ENCODE measurements at places on chromosomes 11 and 22.

DNA sequence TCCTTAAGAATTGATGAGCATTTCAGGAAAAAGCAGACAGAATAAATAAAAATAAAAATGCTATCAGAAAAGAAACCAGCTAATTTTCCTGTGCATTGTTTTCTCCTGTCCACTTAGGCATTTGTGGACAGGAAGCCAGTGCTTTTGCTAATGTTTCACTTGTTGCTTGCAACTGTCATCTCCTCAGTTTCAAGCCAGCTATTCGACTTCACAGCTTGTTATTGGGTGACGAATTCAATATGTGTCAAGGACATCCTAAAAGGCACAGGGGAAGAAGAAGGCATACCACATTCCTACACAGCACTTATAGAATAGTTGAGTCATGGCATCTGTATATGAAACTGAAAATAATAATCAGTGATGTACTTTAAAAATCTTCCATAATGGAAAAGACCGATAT lies 530.6 kb upstream of the KIRREL3 start:
- DNase-seq: no peak

- no peak for DNase-seq
Measured at GRCh38 chr11:35363854-35364780, 55.2 kb downstream of the SLC1A2 start.

DNA sequence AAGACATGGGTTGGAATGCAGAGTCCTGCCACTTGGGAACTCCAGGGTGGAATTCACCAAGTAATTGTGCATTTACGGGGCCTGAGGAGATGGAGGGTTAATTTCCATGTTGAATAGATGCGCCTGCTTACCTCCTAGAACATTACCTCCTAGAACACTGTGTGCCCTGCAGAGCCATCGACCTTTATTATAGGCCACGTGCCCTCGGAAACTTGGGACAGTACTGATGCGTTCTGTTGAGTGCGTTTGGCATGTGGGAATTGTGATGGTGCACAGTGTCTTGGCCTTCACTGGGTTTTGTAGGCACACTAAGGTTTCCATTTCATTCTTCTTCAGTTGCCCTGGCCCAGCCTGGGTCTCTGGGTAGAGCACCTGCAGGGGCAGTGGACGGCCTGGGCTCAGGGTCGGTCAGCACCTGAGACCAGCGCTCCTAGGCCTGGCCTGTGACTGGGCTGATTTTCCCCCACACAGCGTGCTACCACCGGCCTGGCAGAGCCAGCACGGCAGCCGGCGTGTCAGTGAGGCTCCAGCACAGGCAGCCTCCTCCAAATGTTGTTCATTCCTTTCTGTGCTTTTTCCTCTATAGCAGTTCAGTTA lies 12.7 kb downstream of the TRMU start:
- DNase-seq: no peak

DNA sequence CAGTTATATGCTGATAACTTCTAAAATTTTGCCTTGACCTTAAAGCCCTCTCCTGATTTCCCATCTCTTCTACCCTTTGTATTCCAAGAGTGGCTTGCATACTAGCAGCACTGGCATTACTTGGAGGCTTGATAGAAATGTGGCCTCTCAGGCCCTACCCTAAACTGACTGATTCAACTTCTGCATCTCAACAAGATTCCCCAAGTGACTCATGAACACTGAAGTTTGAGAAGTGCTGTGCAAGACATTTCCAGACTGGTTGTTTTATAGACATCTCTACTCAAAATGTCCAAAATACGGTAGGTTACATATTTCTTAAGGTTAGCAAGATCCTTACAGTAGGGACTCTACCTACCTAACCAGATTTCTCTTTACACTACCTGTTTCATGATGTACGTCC lies 48.6 kb downstream of the SESN3 start:
- DNase-seq: no peak

DNA sequence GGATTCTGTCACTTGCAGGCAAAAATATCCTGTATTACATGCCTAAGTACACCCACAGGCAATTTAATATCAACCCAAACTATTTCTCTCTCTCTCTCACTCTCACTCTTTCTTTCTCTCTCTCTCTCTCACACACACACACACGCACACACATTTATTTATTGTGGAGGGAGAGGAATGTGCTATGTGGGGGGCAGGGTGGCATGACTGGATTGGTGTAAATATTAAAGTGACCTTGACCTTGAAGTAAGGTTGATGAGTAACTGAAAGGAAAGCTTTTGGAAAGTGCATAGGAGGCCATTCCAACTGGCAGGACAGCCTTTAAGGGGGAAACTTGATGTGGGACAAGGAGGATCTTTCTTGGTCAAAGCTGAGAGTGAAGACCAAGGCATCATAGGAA lies 589.7 kb upstream of the KIRREL3 start:
- DNase-seq: no peak

GRCh38 chr11:8694137-8694536 lies 11.5 kb downstream of the RPL27A start:
- DNase-seq: no peak

DNA sequence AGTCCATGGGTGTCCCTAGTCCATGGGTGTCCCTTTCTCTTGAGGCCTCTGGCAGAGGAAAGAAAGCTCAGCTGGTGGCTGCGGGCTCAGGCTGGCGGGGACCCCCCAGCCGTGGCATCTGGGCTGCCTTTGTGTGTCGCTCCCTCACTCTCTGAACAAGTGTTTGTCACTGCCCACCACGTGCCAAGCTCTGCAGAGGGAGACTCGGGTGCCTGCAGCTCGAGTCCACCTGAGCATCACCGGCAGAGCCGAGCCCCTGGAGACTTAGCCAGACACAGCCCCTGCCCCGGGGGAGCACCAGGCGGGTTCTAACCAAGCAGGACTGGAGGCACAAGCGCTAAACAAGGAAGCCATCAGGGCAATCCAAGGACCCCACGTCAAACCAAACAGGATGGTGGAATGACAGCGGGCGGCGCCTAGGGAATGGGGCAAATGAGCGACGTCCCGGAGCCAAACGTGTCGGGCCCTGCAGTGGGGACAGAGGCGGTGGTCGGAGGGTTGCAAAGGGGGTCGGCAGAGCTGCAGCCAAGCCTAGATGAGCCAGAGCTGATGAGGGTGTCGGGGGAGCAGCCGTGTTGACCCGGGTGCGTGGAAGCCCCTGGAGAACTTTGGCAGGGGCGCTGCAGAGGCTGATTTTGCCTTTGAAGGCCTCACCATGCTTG lies 2.1 kb upstream of the GRAMD4 start:
- DNase-seq: no peak

DNA sequence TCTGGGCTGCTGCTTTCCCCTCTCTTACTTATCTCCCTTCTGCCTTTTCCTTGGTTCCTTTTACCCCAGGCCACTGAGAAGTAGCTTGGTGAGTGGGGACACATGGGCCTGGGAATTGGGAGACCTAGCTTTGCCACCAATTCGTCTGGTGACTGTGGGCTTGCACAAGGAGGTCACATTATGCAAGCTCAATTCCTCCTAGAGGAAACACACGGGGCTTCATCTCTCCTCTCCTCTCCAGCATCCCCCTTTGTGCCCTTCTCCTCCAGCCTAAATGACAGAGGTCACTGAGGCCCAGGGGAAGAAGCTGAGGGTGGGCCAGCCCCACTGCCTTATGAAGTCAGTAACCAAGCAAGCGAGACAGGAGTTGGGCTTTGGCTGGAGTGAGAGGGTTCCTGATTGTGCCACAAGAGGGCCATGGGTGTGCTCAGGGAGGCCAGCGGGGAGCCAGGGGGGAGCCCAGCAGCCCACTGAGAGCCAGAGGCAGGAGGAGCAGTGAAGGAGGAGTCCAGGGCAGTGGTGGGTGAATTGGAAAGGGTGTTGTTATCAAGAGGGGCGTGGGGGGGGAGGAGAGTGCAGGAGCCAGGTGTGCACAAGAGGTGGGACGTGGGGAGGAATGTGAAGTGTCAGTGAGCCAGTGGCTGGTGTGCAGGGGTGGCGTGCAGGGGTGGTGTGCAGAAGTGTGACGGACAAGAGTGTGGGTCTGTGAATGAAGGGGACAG lies 2.0 kb downstream of the CLCF1 start:
- DNase-seq: no peak

- no peak for DNase-seq
Measured at GRCh38 chr11:28738549-28738948, 630.4 kb downstream of the METTL15 start.

GRCh38 chr11:130600616-130601015 lies 152.2 kb downstream of the ADAMTS15 start:
- no peak for DNase-seq

DNA sequence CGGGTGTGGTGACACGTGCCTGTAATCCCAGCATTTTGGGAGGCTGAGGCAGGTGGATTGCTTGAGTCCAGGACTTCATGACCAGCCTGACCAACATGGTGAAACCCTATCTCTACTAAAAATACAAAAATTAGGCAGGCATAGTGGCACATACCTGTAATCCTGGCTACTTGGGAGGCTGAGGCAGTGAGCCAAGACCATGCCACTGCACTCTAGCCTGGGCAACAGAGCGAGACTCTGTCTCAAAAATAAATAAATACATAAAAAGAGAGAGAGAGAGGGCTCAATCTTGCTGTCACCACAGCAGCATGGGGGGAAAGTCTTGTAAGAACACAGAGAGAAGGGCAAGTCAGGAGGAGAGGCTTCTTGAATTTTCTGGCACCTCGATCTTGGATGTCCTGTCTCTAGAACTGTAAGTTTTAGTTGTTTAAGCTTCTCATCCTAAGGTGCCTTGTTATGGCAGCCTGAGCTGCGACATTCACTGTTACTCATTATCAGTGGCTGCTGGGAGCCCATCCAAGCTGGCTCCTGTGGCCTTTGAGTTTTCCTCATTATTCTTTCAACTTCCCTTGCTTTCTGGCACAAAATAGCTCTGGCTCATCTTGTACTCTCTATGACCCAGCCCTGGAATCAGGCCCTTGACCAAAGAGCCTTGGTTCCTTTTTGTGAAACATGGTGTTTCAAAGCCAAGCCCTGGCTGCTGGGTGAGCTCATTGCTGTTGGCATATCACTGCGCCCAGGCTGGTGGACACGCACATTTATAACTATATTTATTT lies 8.0 kb upstream of the PSMC3 start:
- DNase-seq: no peak

- DNase-seq: peak; percentile 67
Measured at GRCh38 chr11:61332281-61332796, 566 bp downstream of the DDB1 start.

- DNase-seq: no peak
Measured at GRCh38 chr11:76512851-76513653, 68.2 kb downstream of the EMSY start.

- no peak for DNase-seq
Measured at GRCh38 chr11:13010749-13011465, 1.8 kb downstream of the RASSF10 start.

DNA sequence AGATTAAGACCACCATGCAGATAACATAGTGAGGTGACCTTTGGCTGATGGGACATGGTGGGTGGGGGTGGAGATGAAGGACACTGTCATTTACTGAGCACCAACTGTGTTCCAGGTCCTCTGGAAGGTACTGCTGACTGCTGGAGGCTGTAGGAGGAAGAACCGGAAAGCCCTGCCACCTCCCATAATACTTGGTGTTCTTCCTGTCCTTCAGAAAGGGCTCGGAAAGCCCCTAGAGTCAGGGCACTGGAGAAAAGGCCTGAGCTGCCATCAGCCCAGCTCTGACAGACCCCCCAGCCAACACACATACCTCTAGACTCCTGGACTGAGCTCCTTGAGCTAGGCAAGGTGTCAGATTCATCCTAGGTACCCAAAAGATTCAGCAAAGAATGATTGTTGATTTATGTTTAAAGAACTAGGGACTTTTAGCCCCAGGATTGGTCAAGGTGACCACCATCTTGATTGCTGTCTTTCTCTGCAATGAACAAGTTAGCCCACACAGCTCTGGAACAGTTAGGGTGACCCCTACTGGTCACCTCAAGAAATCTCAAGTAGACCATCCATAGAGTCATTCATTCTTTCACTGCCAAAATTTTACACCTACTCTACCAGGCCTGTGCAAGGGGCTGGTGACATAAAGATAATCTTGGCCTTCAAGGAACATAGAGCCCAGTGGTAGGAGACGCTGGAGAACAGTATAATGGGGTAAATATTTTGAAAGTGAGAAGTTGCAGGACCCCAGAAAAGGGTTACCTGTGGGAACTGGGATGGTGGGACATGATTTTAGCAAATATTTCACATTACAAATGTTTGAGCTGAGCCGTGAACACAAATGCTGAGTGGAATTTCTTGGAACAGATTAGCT lies 39.4 kb downstream of the IRAG1 start:
- no peak for DNase-seq

DNA sequence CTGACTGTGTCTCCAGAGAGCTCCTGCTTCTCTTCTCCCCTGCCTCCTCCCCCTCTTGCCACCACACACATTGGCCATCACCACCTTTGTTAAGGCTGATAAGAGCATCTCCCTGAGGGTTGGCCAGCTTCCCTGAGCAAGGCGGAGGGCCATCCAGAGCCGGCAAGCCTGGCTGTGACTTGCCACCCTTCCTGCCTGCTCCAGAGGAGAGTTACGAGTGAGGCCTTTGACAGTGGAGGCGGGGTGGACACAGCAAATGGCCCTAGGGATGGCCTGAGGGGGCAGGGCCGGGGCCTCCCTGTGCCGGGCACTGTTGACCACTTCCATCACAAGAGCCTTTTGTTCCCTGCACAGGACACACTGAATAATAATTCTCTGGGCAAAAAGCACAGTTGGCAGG lies 5.4 kb downstream of the FREY1 start:
- no peak for DNase-seq

DNA sequence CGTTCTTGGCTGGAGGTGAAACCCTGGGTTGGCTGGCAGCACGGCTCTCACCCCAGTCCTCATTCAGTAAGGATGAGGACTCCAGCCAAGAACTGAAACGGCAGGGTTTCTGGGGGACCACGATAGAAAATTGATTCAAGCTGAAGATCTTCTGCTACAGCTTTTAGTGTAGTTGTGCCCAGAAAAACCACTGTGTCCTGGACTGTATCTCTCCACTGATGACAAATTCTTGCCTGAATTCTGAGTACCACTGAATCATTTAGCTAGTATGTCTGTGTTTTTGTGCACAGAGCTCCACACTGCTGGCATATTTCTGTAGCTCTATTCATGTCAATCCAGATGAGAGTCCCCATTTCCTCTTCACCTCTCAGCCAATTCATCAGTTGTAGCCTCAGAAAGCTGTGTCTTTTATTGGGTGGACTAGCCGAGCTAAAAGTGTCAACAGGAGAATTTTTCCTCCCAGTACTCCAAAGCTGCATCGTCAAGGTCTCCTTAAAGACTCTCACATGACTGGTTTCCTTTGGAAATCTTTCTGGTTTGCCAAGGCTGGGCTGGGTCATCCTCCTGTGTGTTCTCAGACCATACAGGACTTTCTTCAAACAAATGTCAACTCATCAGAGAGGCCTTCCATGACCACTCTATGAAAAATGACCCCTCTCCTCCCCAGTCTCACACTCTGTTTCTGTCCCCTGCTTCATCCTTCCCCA lies 144.6 kb downstream of the LDLRAD3 start:
- no peak for DNase-seq

DNA sequence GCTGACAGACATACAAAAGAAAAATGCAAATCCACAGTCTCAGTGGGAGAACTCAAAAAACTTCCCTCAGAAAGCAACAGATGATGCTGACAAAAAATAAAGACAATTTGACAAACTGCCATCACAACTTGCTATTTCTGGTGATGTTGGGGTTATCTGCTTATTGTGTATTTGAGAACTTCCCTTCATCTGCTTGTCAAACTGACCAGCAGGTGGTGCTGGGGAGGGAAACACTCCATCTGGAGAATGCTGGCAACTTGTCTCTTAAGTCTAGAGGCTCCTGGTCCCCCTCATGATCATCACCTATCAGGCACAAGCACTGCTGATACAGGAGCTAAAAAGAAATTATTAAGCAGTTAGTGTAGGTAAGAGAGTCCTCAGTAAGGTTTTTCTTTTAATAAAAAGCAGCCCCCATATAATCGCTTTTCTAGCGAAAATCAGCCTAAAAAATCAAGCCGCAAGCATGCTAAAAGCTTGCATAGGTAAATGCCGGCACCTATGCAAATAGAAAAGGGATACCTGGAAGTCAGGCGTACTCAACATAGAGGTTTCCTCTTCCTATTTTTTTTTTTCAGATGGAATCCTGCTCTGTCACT lies 9.8 kb upstream of the FAM111B start:
- peak; percentile 66 for DNase-seq
